ENCODE measurements at places on chromosomes 3 and 15. TPM values are rescaled to one million over a fixed set of nuclear protein-coding genes. Genes with fewer than 3 reads are reported as not detected.

WDR76 gene
- 3.9 TPM for total RNA-seq

CFAP20DC gene
- total RNA-seq = 0.65 TPM

GOLGA6L4 gene
- 5.0 TPM for total RNA-seq

PLEKHO2 gene
- 40.9 TPM for total RNA-seq

PLA2G4B gene
- total RNA-seq = 4.0 TPM

PDCD6IP gene
- 222 TPM for total RNA-seq

CLRN1 gene
- total RNA-seq = not detected

CILP gene
- total RNA-seq = 43.4 TPM

MESP1 gene
- 0.52 TPM for total RNA-seq

FBXW12 gene
- total RNA-seq = not detected

SPSB4 gene
- 0.76 TPM for total RNA-seq

PLSCR4 gene
- total RNA-seq = 53.4 TPM

TGM5 gene
- 1.0 TPM for total RNA-seq

FEZF2 gene
- total RNA-seq = not detected

CD47 gene
- 74.0 TPM for total RNA-seq

SH3BP5 gene
- total RNA-seq = 67.9 TPM

ATR gene
- 20.3 TPM for total RNA-seq

CX3CR1 gene
- total RNA-seq = 1.9 TPM

CMTM8 gene
- 2.8 TPM for total RNA-seq

PTX3 gene
- 84.0 TPM for total RNA-seq

PEX5L gene
- 0.10 TPM for total RNA-seq

COLQ gene
- total RNA-seq = 2.8 TPM

MYRIP gene
- total RNA-seq = 5.8 TPM

PLSCR5 gene
- total RNA-seq = not detected

CLDN18 gene
- not detected for total RNA-seq

UNC13C gene
- 0.14 TPM for total RNA-seq

OR4F6 gene
- total RNA-seq = not detected

TNFSF10 gene
- total RNA-seq = 17.3 TPM

PRR23A gene
- total RNA-seq = not detected

ZCWPW2 gene
- 2.2 TPM for total RNA-seq

LOXL1 gene
- 94.6 TPM for total RNA-seq

IGSF11 gene
- 0.46 TPM for total RNA-seq

CLDN16 gene
- total RNA-seq = not detected

ERICH6 gene
- total RNA-seq = not detected

AZI2 gene
- total RNA-seq = 71.0 TPM

FXR1 gene
- total RNA-seq = 87.7 TPM

CA12 gene
- total RNA-seq = 36.7 TPM

ELL3 gene
- 2.2 TPM for total RNA-seq

All from posterior vena cava (tissue), 2 donors.